ENCODE measurements at places on chromosomes 4 and X.

GRCh38 chrX:132858018-132858417, 100.4 kb downstream of the HS6ST2 start:
- no peak for DNase-seq

- DNase-seq: no peak
Measured at GRCh38 chrX:131068945-131069719, 11.0 kb downstream of the ARHGAP36 start.

- no peak for DNase-seq
Measured at GRCh38 chr4:21097026-21097425, 396.8 kb downstream of the PACRGL start.

DNA sequence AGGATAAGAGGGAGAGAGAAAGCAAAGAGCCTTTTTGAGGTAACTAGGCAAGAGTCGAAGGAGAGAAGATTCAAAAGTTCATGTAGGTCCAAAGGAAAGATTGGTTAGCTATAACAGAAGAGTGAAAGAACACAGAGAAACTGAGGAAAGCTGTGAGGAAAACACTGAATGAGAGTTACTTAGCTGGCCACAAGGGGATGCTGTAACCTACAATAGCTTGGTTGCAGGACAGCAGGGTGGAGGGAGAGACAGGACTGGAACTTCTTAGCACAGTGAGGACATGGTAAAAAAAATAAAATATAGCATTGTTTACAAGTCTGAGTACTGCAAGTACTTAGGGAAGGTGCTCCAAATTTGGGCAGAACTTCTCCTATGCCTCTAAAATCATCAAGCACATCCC, 48.3 kb downstream of the RAI2 start:
- DNase-seq: no peak

DNA sequence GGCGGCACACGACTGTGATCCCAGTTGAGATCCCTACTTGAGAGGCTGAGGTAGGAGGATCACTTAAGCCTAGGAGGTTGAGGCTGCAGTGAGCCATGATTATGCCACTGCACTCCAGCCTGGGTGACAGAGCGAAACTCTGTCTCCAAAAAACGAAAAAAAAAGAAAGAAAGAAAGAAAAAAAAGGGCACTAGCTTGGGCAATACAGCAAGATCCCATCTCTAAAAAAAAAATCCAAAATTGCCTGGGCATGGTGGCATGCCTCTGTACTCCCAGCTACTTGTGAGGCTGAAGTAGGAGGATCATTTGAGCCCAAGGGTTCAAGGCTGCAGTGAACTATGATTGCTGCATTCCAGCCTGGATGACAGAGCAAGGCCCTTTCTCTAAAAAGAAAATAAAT, 10.7 kb upstream of the KLHL15 start:
- DNase-seq: no peak

DNA sequence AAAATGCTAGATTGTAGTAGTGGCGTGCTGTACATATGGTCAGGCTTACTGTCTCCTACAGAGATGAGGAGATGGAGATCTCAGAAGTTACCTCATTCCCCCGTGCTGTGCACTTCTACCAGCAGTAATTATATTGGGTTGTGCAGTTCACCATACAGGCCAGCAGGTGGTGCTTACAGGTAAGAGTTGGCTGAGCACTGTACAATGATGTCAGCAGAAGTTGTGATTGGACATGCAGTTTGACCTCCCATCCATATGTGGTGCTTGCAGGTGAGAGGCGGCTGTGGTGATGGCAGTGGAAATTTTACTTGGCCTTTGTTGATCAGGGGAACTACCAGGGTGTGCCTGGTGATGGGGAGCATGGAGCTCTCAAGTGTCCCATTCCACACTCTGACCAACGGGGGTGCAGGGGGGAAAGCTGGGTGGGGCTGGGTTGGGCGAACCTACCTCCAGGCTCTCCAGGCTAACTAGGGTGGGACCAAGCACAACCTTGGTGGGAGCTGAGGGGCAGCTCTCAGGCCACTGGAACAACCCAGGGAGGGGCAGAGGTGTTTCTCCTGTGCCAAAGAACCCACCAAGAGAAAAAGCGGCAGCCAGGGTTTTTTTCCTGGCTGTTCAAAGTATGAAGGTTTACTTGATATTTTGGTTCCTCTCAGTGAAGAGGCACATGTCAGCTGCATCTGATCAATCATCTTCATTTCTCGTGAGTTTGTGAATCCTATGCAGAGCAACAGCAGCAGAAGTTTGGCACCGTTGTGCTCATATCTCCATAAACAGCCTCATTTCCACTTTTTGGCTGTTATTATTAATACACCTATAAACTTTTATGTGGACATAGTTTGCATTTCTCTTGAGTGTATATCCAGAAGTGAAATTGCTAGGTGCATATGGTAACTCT, 73.8 kb upstream of the FREM3 start:
- DNase-seq: peak; percentile 27

GRCh38 chr4:152112887-152113286, 352.1 kb upstream of the GATB start:
- DNase-seq: no peak

DNA sequence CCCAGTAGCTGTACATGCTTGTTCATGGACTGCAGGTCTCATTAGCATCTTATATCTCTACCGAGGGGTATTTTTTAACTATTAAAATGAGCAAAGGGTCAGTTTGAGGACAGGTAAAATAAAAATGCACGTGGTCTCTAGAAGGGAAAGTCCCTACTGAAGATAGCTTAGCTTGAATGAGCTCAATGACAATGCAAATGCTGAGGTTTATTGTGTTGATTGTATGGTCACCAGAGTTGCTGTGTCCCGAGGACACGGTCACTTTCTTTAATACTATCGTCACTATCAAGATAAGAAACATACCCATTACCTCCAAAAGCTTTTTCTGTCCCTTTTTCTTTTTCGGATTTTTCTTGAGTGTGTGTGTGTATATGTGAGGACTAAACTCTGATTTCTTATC, 250.5 kb upstream of the PRKX start:
- DNase-seq: no peak

GRCh38 chr4:78310007-78310739, 241.4 kb upstream of the ANXA3 start:
- DNase-seq: no peak

GRCh38 chr4:38049545-38050170, 89.5 kb downstream of the PTTG2 start:
- no peak for DNase-seq

- no peak for DNase-seq
Measured at GRCh38 chrX:26851981-26852380, 611.2 kb downstream of the PPP4R3C start.

DNA sequence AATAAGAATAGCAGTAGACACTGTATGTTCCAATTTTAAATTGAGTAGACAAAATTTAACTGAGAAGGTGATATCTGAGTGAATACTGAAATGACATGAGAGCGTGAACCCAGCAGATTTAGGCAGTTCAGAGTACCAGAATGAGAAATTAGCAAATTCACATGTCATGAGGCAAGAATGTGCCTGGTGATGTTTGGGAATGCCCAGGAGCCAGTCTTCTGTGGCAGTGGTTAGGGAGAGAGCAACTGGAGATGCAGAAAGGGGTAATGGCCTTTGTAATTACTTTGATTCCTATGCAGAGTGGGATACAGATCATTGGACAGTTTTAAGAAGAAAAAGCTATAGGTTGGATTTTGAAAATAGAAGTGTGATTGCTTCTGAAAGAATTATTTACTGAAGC, 621.9 kb downstream of the TECRL start:
- DNase-seq: no peak

GRCh38 chr4:86235549-86235948, 124.3 kb downstream of the MAPK10 start:
- no peak for DNase-seq

- no peak for DNase-seq
Measured at GRCh38 chrX:136684120-136684519, 36.2 kb downstream of the CD40LG start.

- DNase-seq: no peak
Measured at GRCh38 chr4:139607502-139608060, 51.6 kb upstream of the SETD7 start.

DNA sequence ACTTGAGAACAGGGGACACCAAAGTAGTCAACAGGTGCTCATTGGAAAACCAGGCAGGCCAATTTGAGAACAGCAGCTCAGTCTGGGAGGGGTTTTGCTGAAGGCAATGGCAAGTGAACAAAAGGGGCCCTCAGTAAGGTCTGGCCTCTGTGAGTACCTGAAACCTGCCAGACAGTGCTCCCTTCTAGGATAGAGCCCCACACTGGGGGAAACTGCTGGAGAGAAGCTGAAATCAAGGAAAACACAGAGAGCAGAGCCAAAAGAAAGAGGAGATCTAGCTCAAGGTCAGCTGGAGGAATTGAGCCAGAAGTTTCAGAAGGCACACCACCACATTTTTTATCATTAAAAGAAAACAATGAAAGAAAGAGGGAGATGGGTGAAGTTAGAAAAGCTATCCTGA, 28.2 kb downstream of the PNMA6E start:
- no peak for DNase-seq

DNA sequence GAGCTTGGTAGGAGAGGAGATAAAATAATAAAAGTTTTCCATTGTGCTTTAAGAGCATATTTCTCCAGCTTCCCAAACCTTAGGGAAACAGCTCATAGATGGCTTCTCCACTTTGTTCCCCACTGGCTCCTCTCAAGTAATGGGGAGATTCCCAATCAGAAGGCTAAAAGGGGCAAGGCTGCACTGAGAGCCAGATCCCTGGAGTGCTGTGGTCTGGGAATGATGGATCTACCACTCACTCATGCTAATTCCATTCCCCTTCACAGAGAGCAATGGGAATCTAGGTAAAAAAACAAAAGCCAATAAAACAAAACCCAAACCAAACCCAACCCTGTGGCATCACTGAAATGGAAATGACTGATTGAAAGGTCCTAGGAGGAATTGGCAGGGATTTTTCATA, 219.7 kb upstream of the MBNL3 start:
- no peak for DNase-seq

- DNase-seq: no peak
Measured at GRCh38 chrX:20729416-20729815, 462.7 kb upstream of the RPS6KA3 start.

DNA sequence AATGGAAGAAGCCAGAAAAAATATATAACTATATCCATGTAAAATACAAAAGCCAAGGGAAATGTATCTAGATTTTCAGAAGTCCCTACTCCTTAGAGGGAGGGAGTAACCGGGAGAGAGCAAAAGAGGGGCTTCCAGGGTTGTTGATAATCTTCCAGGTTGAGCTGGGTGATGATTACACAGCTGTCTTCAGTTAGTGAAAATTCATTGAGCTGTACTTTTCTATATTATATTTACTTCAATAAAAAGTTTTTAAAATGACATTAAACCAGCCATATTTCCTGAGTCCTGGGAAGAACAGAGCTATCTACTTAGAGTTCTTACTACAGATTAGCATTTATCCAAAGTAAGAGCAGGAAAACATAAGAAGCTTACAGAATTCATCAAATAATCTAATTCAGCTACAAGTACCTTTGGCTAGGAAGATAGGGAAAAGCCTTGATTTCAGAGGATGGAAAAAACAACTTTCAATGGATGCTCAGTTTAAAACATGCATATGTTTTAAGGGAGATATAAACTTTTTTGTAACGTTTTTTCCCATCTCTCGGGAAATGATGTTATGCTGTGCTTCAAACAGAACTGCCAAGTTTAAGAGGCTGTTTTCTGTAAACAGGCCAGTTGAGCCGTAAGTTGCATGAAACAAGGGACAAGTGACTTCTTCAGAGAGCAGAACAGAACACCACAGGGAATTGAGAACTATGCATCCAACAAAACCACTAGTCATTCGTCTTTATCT, 204.6 kb downstream of the SCFD2 start:
- no peak for DNase-seq

- DNase-seq: no peak
Measured at GRCh38 chr4:62235911-62236310, 1035.8 kb downstream of the ADGRL3 start.

DNA sequence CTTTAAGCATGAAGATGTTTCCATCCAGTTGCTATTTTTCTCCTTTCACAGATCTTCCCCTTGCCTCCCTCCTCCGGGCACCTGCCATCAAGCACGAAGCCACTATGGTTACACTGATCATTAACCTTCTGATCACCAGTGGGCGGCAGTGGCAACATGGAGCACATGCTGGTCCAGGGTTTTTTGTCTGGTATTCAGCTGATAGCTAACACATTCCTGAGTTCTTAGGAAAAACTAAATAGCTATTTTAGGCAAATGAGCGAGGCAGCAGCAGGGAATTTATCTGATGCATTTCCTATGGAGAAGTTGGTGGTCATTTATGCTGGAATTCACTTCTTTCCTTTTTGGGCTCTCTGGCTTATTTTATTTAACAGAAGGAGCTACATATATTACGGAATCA, 22.9 kb downstream of the SHISA3 start:
- DNase-seq: no peak

- peak; percentile 88 for DNase-seq
Measured at GRCh38 chr4:127783026-127783769, 1.1 kb downstream of the HSPA4L start.

GRCh38 chr4:55175779-55176231, 50.4 kb upstream of the KDR start:
- DNase-seq: no peak

DNA sequence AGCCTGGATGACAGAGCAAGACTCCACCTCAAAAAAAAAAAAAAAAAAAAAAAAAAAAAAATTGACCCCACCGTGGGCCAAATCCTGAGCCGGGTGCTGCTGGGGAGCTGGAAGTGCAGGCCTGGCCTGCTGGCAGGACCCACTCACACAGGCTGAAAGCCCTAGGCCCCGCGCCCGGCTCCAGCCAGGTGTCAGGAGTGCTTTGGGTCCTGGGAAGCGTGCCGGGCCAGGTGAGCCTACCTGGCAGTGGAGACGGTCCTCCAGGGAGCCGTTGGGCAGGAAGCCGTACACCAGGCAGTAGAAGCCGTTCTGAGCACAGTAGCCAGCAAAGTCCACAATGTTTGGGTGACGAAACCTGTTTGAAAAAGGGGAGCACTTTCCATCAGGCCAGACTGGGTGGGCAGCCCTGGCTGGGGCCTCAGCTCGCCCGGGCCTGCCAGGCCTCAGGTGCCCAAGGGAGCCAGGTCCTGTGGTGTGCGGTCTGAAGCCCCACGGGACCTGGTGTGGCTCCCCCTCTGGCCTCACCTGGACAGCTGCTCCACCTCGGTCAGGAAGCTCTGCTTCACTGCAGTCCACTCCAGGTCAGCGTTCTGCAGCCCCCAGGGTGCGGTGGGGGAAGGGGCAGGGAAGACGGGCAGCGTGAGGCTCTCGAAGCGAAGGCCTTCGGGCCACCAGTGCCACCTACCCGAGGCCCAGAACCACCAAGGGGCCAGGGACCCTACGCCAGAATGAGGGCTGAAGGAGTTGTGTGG, 1.8 kb downstream of the IRAK1 start:
- no peak for DNase-seq

All from tibial artery (tissue), 4 donors.